NAMALWA (cell line): ENCODE measurements at places on chromosomes 16 and 17.

GRCh38 chr17:19533718-19534561, at the start of gene SLC47A1:
Gene SLC47A1 (plus strand): TSS chr17:19533854. CDS start chr17:19533940, 86 bp downstream.
- DNase-seq: no peak

GRCh38 chr17:68674029-68674925, 73.1 kb upstream of the FAM20A start:
- DNase-seq: no peak

DNA sequence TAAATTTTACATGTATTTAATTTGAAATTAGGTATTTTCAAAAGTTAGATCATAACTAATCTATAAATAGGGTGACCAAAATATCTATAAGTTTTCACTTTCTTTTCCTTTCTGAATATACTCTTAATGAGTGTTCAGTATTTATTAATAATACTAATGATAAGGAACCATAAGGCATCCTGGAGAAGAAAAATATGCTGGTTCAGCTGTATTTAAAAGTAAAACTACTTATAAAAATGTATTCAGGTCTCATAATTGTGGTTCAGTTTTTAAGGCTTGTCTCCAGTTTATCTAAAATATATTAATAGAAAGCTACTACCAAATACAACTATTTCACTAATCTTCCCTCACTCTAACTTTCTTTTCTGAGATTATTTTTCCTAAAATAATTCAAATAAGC, 67.3 kb downstream of the HELZ start:
- DNase-seq: no peak

GRCh38 chr16:20260215-20261009, 66.9 kb downstream of the GP2 start:
- no peak for DNase-seq

DNA sequence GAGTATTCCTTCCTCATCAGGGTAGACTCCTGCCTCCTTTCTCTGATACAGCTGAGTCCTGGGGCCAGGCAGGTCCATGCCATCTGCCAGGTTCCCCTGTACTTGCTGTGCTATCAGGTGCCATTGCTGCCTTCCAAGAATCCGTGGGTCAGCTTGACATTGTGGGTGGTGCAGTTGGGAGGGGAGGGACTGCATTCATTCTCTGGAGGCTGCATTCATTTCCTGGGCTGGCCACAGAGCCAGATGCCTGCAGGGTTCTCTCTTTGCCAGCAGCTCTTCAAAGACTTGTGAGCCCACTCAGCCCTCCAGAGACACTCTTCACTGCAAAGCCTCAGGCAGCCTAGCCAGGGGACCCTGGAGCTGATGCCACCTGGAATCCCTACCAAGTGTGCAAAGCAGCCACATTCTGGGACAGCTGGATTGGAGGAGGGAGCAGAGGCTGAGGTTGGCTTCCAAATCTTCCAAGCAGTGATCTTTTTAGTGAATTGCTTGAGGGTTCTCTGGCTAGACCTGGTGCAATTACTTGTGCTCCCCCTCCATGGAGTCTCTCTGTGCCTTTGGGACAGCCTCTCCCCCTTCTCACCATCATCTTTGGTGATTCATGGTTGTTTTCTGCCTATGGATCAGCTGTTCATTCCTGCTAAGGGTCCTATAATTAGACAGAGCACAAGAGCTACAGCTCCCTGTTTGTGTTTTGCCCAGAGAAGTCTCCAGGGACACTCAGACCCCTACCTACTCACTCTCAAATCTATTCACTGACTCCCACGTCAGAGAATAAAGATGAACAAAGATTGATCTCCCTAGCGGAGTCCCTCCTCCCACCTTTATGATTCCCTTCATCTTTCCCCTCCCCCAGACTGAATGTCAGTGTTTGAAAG, 20.9 kb downstream of the ANKFN1 start:
- DNase-seq: no peak

DNA sequence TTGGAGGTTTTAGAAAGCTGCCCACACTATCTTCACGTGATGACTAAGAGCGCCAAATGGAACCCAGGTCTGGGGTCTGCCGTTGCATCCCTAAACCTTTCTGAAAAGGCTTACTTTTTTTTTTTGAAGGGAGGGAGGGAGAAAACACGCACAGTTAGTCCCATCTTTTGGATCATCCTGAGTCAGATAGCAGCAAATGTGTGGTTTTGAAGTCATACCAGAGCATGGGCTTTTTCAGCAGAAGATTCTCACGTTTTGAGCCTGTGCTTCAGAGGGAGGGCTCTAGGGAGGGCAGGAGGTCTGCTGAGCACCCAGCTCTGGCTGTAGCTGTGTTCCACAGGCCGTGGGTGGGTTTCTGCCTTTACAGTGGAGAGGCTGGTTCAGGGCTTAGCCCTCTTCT, 194.7 kb downstream of the SNX29 start:
- DNase-seq: no peak
